ENCODE measurements at places on chromosomes 5 and 9.

- no peak for DNase-seq
Observed at GRCh38 chr5:82593481-82593880, 315.3 kb upstream of the RPS23 start.

GRCh38 chr5:100598446-100598845 is 63.3 kb downstream of the FAM174A start:
- DNase-seq: no peak

- no peak for DNase-seq
Observed at GRCh38 chr5:9284781-9285307, 261.0 kb downstream of the SEMA5A start.

DNA sequence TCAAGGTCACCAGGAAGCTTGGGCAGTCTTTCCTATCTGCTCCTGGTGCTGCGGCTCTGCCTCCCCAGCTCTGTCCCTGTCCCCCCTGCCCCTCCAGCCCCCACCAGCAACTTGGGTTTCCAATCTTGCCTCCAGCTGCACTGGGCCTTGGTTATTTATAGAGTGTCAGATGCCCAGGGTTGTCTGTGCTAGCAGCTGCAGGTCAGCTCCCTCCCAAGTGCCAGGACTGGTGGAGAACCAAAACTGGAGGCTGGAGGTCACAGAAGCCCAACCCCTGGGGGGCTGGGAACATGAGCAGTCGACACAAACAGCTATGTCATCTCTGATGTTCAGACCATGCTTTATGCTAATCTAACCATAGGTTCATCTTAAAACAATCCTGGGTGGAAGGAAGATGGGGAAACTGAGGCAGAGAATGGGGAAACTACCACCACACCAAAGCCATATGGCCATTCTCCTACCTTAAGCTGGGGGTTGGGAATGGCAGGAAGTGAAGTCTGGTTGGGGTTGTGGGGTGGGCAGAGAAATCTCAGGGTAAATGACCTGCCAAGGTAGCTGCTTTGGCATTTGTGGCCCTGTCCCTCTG is 1.7 kb downstream of the TPM2 start:
- no peak for DNase-seq

GRCh38 chr9:97689401-97690180 is 7.5 kb downstream of the XPA start:
- DNase-seq: no peak
